ENCODE measurements at places on chromosomes 12 and 14. TPM values are rescaled to one million over a fixed set of nuclear protein-coding genes. Genes with fewer than 3 reads are reported as not detected.

The UTP20 gene
- total RNA-seq: 5.7 TPM

The MBD6 gene
- 3.4 TPM for total RNA-seq

The POMT2 gene
- 4.7 TPM for total RNA-seq

The ZDHHC22 gene
- not detected for total RNA-seq

The ATG2B gene
- total RNA-seq: 23.8 TPM

The WDR20 gene
- total RNA-seq: 14.0 TPM

The PPP2R3C gene
- total RNA-seq: 27.2 TPM

The SLC35E3 gene
- total RNA-seq: 3.0 TPM

The TAS2R30 gene
- total RNA-seq: 3.5 TPM

The FAM222A gene
- total RNA-seq: under 0.01 TPM

The GEMIN2 gene
- total RNA-seq: 13.9 TPM

The C14orf180 gene
- total RNA-seq: not detected

The CLEC1B gene
- not detected for total RNA-seq

The SPTB gene
- total RNA-seq: not detected

The RAB2B gene
- total RNA-seq: 16.9 TPM

The SIX1 gene
- total RNA-seq: 9.8 TPM

The TTLL5 gene
- total RNA-seq: 17.3 TPM

The CCDC198 gene
- not detected for total RNA-seq

The TMBIM6 gene
- 258 TPM for total RNA-seq

The CRIP1 gene
- total RNA-seq: 6.2 TPM

The C12orf76 gene
- 18.4 TPM for total RNA-seq

The P2RX7 gene
- total RNA-seq: 0.47 TPM

The KLRK1 gene
- not detected for total RNA-seq

The LMBR1L gene
- total RNA-seq: 61.0 TPM

The TAS2R9 gene
- total RNA-seq: 0.09 TPM

The TMTC2 gene
- total RNA-seq: 15.9 TPM

The LPAR5 gene
- total RNA-seq: not detected

The SLC7A7 gene
- total RNA-seq: 2.5 TPM

The CLEC4C gene
- total RNA-seq: not detected

The NTS gene
- 43.5 TPM for total RNA-seq

The SLC41A2 gene
- total RNA-seq: 16.7 TPM

The MYL2 gene
- not detected for total RNA-seq
